ENCODE measurements at places on chromosomes 12 and 14.

GRCh38 chr14:33404054-33404453 is 465.4 kb downstream of the NPAS3 start:
- DNase-seq = no peak

- no peak for DNase-seq
These were observed 235.0 kb upstream of the PDZRN4 start for GRCh38 chr12:40953076-40953475.

DNA sequence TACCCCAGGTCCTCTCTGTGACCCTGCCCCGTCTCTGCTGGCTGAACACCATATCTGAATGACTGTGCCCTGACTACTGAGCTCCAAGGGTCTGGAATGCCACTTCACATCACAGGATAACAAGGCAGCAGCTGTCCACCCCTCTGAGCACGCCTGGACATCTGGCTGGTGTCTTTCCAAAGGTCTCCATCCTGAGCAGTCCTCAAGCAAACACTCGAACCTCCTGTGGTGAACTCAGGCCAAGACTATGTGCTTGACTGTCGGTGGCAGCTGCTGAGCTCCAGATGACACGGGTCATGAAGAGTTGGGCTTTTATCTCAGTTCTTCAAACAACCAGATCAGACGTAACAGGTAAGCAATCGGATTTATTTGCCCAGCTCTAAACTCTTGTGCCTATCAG is 117.2 kb upstream of the BCL2L14 start:
- DNase-seq = no peak

DNA sequence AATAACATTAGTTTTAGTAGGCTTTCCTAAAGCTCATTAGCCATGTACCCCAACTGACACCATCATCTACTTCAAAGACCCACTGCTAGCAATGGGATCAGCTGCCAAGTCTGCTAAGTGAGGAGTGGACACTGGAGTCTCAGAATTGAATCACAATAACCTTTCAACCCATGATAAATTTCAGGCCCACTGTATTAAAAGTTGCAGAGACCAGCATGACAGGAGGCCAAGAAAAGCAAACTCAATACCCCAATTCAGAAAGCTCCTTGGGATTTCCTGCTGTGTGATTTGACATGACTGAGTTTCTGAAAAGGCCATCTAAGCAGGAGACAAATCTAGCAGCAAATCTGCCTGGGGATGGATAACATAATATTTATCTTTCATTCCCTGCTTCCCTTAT is 320.7 kb downstream of the NELL2 start:
- no peak for DNase-seq

Data from HEK293T (cell line).